ENCODE measurements at places on chromosomes 6 and 20. TPM values are rescaled to one million over a fixed set of nuclear protein-coding genes. Genes with fewer than 3 reads are reported as not detected.

OTOR gene
- total RNA-seq: not detected

SMPDL3A gene
- 3.5 TPM for total RNA-seq

ARMC12 gene
- total RNA-seq: 0.78 TPM

GSTA3 gene
- total RNA-seq: not detected

HLA-DPB1 gene
- 32.3 TPM for total RNA-seq

CFB gene
- total RNA-seq: not detected

MARCKS gene
- 111 TPM for total RNA-seq

FGD2 gene
- total RNA-seq: 0.32 TPM

GJA1 gene
- total RNA-seq: 775 TPM

ADGB gene
- not detected for total RNA-seq

TAAR1 gene
- total RNA-seq: not detected

XKR7 gene
- 1.8 TPM for total RNA-seq

NHSL1 gene
- total RNA-seq: 32.4 TPM

SEL1L2 gene
- total RNA-seq: not detected

TMC2 gene
- total RNA-seq: not detected

FOXC1 gene
- total RNA-seq: 0.13 TPM

JPH2 gene
- 1.5 TPM for total RNA-seq

CRISP2 gene
- total RNA-seq: not detected

DUSP15 gene
- 1.0 TPM for total RNA-seq

CDH26 gene
- total RNA-seq: 1.7 TPM

PNPLA1 gene
- total RNA-seq: not detected

IL17A gene
- not detected for total RNA-seq

SFTA2 gene
- total RNA-seq: not detected

SLC17A1 gene
- total RNA-seq: not detected

GFOD1 gene
- 8.8 TPM for total RNA-seq

NOTCH4 gene
- 2.8 TPM for total RNA-seq

EYS gene
- not detected for total RNA-seq

Data from H1 (cell line).